HCEC 1CT (cell line): ENCODE measurements at places on chromosomes 16 and 17.

DNA sequence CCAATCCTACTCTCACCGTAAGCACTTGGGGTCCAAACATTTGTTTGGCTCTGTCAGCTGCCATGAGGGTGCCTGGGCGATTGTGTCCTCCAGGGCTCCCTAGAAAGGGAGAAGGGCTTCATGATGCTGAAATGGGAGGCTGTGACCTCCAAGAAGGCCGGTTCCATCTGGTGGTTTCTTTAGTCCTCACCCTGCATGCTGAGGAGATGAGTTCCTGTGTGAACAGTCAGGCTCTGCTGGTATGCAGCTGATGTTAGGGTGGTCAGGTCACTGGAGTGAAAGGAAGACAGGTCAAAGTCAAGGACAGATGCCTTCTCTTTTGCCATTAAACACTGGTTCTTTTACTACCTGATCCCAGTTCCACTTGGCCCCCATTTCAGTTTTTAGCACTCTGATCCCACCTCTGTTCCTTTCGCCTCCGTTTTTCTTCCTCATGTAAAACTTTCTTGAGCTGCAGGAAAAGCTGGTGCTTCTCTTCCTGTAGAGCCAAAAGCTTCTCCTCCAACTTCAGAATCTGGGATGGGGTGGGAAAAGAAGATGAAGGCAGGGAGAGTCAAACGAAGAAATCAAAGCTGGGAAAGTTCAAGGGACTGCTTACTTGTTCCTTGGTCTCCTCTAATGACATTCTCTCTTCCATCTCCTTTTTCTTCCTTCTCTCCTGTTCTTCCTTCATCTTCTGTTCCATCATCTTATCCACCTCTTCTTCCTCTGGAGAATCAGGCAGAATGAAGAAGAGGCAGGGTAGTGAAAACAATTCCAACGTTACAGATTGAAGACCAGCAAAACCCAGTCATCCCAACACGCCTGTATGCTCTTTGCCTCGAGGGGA lies 1.1 kb downstream of the GPS2 start:
- DNase-seq, result peak; percentile 14

DNA sequence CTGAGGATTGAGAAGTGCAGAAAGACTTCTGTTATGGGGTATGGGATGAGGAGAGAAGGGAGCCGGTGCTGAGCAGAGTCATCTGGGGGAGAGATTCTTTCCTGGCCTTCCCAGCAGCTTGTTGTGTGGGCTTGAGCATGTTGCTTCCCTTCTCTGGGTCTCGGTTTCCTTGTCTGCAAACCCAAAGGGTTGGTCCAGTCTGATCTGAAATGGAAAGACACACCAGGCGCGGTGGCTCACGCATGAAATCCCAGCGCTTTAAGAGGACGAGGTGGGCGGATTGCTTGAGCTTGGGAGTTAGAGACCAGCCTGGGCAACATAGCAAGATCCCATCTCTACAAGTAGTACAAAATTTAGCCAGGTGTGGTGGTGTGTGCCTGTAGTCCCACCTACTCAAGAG lies 6.0 kb downstream of the SOCS3 start:
- no peak for DNase-seq

DNA sequence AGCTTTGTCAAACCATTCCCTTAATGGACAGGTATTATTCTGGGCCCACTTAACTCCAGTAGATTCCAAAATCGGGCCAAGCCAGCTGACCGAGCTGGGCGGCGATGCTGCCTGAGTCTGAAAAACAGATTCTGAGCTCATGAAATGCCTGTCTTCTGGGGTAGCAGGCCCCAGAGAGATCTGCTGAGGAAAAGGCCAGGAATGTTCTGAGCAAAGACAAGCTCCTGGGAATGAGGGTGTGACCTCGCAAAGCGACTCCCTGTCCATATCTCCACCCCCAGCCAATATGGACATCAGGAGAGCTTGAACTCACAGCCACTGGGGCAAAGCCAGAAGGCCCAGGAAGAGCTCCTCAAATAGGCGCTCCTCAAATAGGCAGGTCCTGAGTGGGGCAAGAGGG lies 23.7 kb downstream of the ZNF423 start:
- no peak for DNase-seq

GRCh38 chr16:78673884-78674283 lies 574.4 kb downstream of the WWOX start:
- DNase-seq, result no peak

- peak; percentile 71 for DNase-seq
These were observed 104.9 kb upstream of the TBX2 start for GRCh38 chr17:61294777-61295176.

DNA sequence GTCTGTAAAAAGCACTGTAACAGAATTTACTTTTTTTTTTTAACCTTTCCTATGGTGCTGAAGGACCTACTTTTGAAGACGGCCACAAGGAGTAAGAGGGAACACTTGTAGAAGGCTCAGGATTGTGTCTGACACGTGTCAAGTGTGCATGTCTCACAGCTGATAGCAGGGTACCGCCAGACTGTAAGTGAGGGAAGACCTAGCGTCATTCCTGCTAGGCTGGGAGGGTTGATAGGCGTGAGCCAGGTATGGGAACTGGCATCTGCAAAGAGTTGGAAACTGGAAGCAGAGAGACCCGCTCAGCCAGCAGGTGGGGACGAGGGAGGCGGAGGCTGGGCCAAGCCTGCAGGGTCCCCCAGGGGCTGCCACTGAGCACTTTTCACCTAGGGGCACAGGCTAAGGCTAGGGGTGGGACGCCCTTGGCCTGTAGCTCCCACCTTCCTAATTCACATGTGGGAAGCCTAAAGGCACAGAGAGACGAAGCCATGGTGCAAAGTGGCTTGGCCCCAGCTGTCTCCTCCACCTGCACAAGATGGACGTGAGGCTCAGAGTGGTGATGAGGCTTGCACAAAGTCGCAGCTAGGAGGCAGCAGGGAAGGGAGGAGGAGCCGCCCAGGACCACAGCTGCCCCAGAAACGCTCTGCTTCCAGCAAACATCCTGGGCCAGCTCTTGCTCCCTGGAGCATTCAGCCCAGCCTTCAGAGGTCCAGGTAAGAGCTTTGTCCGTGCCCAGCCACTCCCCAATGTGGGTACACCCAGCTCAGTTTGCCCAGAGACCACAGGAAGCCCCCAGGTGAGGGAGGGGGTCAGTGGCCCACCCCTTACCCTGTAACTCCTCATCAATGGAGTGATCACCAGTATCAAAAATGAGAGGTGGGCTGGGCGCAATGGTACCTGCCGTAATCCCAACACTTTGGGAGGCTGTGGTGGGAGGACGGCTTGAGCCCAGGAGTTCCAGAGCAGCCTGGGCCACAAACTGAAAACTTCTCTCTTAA lies 18.9 kb downstream of the VASN start:
- no peak for DNase-seq

DNA sequence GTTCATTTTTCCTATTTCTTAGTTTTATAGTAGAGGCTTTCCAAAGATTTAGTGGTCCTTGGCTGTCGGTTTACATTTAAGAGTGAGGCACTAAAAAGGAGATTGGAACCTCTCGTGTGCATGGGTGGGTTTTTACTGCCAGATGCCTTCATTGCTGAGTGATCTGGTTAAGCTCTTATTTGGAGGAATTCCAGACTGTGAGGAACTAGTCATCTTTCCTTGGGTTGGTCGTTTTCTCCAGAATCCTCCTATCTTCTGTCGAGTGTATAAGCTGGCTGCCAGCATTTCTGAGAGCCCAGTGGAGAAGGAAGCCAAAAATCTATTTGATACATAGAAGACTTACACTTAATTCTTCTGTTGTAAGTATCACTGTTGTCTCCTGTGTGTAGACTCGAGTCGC lies 22.6 kb downstream of the IST1 start:
- DNase-seq, result peak; percentile 72
